ENCODE measurements at places on chromosomes 1 and 21. TPM values are rescaled to one million over a fixed set of nuclear protein-coding genes. Genes with fewer than 3 reads are reported as not detected.

The MT1HL1 gene
- not detected for total RNA-seq

The BARHL2 gene
- not detected for total RNA-seq

DNA sequence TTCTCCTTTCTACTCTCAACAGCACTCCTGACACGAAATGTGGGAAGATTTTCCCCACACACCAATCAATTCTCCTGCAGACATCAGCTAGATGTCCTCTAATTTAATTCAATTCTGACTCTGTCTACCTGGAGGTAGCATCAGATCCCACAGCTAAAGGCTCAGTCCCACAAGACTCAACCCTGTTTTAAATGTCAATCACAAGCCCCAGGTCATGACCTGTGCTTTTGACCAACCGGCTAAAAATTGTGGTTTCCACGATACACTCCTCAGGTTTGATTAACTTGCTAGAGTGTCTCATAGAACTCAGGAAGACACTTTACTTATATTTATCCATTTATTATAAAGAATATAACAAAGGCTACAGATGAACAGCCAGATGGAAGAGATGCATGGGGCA is 27.4 kb downstream of the IL23R start:
- DNase-seq = no peak

- no peak for DNase-seq
Measured at GRCh38 chr1:208202333-208202995, 41.7 kb downstream of the PLXNA2 start.

DNA sequence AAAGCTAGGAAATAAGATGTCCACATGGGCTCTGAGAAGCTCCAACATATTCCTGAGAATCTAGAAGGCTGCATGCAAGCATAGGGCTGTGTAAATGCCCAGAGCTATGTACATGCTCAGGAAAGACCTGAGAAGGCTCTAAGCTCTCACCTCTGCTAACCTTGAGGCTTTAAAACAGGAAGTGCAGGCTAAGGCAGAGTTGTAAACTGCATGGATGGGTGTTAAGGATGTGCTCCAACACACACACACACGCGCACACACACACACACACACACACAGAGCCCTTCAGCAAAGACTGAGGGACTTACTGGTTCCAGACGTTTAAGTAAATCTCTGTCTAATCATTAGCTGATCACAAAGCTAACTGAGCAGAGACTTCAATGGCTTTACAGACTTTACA is 162.9 kb downstream of the TRABD2B start:
- DNase-seq = no peak
